Epithelial cell of umbilical artery (primary cell): ENCODE measurements at places on chromosomes 2 and 18. TPM values are rescaled to one million over a fixed set of nuclear protein-coding genes. Genes with fewer than 3 reads are reported as not detected.

Gene ASB18
- not detected in 2 replicates for total RNA-seq

Gene SLC14A1
- total RNA-seq: under 0.01 and 1.5 TPM in 2 replicates

Gene EVA1A
- 138 and 184 TPM in 2 replicates for total RNA-seq

Gene PER2
- 0.61 and 0.65 TPM in 2 replicates for total RNA-seq

Gene CCDC141
- total RNA-seq: under 0.01 and 0.15 TPM in 2 replicates

Gene TTR
- not detected in 2 replicates for total RNA-seq

Gene SOX11
- total RNA-seq: under 0.01 TPM in 2 replicates

Gene B4GALT6
- total RNA-seq: 7.8 and 8.4 TPM in 2 replicates

Gene BCL11A
- under 0.01 TPM in 2 replicates for total RNA-seq

Gene CHRNG
- not detected in 2 replicates for total RNA-seq

Gene IL1B
- 0.61 and 0.65 TPM in 2 replicates for total RNA-seq

Gene GBX2
- 2.9 and 3.6 TPM in 2 replicates for total RNA-seq

Gene PRKAG3
- total RNA-seq: not detected in 2 replicates

Gene IL36A
- total RNA-seq: not detected in 2 replicates

Gene DAPL1
- total RNA-seq: not detected in 2 replicates

Gene CCL20
- total RNA-seq: 0.65 TPM in 1 of 2 replicates, not detected in the other

Gene RAB6C
- not detected in 2 replicates for total RNA-seq

Gene LYG1
- not detected in 2 replicates for total RNA-seq

Gene C2orf66
- under 0.01 TPM in 1 of 2 replicates, not detected in the other for total RNA-seq

Gene GALNT13
- total RNA-seq: under 0.01 and 1.6 TPM in 2 replicates

Gene ABCG8
- not detected in 2 replicates for total RNA-seq

Gene PUM2
- total RNA-seq: 29.6 and 42.4 TPM in 2 replicates

Gene INPP5D
- total RNA-seq: 18.7 and 24.7 TPM in 2 replicates

Gene RUFY4
- total RNA-seq: not detected in 2 replicates
